ENCODE measurements at places on chromosomes 3 and 15.
A peak's percentile ranks its signal among the peaks of the same experiment; 100 is the strongest.

DNA sequence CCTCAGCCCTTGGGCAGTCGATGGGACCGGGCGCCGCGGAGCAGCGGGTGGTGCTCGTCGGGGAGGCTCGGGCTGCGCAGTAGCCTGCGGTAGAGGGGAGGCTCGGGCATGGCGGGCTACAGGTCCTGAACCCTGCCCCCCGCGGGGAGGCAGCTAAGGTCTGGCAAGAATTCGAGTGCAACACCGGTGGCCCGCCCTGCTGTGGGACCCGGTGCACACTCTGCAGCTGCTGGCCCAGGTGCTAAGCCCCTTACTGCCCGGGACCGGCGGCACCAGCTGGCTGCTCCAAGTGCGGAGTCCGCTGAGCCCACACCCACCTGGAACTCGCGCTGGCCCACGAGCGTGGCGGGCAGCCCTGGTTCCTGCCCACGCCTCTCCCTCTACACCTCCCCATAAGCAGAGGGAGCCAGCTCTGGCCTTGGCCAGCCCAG lies 377.7 kb upstream of the RBMS3 start:
- no peak overlapping the region for H3K4me3 ChIP-seq
- no peaks in the 10 kb centered on the region for H3K4me1 ChIP-seq
- no peaks in the 10 kb centered on the region for H3K27me3 ChIP-seq
- H3K27ac ChIP-seq = no peak overlapping the region

- no peaks in the 10 kb centered on the region for H3K27me3 ChIP-seq
- no peaks in the 10 kb centered on the region for H3K4me1 ChIP-seq
- H3K27ac ChIP-seq = no peak overlapping the region
- no peaks in the 10 kb centered on the region for H3K36me3 ChIP-seq
Observed at GRCh38 chr3:102018551-102018950, 169.2 kb downstream of the NFKBIZ start.

DNA sequence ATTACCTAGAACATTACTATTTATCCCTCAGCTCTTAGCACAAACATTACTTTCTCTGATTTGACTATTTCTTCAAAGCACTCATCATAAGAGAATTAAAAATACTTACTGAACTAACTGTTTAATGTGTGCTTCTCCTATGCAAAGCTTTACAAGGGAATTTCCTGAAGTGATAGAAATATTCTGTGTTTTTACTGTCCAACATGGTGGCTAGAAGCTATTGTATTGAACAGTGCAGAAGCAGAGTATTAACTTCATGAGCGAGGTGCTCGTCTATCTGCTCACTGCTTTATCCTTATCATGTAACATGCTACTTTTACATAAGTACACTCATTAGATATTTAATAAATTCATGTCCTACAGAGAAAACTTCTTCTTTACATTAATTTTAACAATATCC lies 239.1 kb downstream of the ISL2 start:
- no peak overlapping the region for H3K4me3 ChIP-seq
- H3K27me3 ChIP-seq = no peaks in the 10 kb centered on the region
- peak overlapping the region; percentile 21 for H3K27ac ChIP-seq
- DNase-seq = no peak
- peaks cover 2% of the 10 kb centered on the region for H3K4me1 ChIP-seq

DNA sequence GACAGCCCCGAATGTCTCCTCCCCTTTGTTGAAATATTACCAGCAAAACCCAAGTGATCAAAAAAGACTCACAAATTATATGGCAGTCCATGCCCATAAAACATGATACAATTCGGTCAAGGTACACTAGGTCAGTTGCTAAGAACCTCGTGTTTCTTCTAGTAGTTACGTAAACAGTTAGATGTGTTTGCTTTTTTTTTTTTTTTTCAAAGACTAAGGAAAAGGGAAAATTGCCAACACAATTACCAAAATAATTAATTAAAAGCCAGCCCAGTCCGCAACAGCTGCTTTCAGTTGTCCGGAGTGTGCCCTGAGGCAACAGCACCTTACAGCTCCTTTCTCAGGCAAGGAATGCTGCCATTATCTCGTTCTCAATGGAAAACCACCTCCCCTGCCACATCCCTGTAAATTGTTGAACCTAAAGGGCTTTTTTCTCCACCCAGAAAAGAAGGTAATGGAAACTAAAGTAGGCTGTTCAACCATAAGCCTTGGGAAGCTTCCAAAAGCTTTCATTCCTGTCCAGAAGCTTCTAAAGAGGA lies 129.2 kb upstream of the TSC22D2 start:
- H3K4me3 ChIP-seq = no peak overlapping the region
- H3K36me3 ChIP-seq = no peaks in the 10 kb centered on the region
- H3K27ac ChIP-seq = no peak overlapping the region
- peak; percentile 71 for DNase-seq
- no peaks in the 10 kb centered on the region for H3K27me3 ChIP-seq
- peaks cover 16% of the 10 kb centered on the region for H3K4me1 ChIP-seq

DNA sequence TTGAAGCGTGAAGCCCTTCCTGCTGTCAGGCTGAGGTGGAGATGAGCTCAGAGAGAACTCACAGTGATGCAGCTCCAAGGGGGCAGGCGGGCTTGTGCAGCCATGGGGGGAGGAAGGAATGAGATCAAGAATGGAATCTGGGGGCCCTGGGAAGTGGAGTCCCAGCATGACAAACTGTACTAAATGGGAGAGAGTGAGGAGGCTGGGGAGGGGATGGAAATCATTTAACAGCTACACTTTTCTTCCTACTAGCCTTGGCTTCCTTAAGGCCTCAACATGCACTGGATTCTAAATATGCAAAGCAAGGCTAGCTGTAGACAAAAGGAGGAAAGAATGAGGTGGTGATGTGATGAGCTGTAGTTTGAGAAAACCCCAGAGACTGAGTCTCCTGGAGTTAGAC lies 133.9 kb downstream of the EEFSEC start:
- H3K36me3 ChIP-seq = no peaks in the 10 kb centered on the region
- H3K27ac ChIP-seq = no peak overlapping the region
- no peak for DNase-seq
- peaks cover 9% of the 10 kb centered on the region for H3K4me1 ChIP-seq
- H3K4me3 ChIP-seq = no peak overlapping the region

- H3K27ac ChIP-seq = no peak overlapping the region
- no peaks in the 10 kb centered on the region for H3K27me3 ChIP-seq
- H3K36me3 ChIP-seq = no peaks in the 10 kb centered on the region
- H3K4me3 ChIP-seq = no peak overlapping the region
Observed at GRCh38 chr3:131608296-131608695, 105.5 kb upstream of the MRPL3 start.

DNA sequence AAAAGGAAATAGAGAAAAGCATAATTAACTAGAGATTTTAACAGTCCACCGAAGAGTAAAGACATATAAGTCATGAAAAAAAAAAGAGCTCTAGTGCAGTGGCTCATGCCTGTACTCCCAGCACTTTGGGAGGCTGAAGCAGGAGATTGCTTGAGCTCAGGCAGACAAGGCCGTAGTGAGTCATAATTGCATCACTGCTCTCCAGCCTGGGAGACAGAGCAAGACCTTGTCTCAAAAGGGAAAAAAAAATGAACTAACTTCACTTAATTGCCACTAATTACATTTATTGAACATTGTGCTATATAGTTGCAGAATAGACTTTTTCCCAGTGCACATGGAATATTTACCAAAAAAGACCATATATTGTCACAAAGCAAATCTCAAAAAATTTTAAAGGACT lies 221.8 kb downstream of the CBLB start:
- DNase-seq = no peak
- no peaks in the 10 kb centered on the region for H3K4me1 ChIP-seq
- no peak overlapping the region for H3K4me3 ChIP-seq
- no peaks in the 10 kb centered on the region for H3K36me3 ChIP-seq

- H3K4me3 ChIP-seq = no peak within 1 kb of the TSS
- H3K36me3 ChIP-seq = no peaks in the 10 kb centered on the region
- H3K27me3 ChIP-seq = peaks cover 44% of the 10 kb centered on the region
- H3K4me1 ChIP-seq = no peaks in the 10 kb centered on the region
- H3K27ac ChIP-seq = no peak within 1 kb of the TSS
Observed at GRCh38 chr3:10505050-10505790, at the start of gene ATP2B2. Gene ATP2B2, minus strand, starts transcription at chr3:10505586. Its CDS starts 56,043 bp downstream, at chr3:10449543.

DNA sequence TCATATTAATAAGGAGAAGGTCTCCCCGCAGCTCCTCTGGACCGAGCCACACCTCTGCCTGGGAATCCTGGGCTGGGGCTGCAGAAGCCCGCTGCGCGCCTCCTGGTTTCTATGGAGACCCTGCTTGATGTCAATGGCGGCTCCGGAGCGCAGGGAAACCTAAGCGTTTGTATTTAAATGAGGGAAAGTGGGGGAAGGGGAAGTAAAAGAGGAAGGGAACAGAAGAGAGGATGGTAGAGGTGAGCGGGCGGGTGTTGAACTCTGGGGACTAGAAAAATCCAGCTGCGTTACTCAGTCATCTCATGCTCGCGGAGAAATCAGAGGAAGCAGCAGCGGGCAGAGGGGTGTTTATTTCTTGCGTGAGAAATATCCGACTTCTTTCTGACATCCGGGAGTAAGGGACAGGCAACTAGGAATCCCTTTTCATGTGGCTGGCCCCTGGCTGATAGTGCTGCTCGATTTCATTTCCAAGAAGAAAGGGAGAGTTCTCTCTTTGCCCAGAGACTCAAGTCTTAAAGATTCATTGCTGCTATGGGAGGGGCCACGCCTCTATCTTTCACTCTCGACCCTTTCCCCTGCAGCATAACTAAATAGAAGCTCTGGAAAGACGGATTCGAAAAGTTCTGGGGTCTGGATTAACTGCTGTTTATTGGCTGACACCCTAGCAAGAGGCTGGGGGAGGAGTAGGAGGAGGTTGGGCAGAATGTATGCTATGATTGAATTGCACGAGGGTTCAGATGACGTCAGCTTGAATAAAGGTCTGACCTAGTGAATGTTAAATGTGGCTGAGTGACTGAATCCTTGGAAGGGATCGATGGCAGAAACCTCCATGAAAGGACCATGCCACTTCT lies 110.5 kb upstream of the GAP43 start:
- H3K36me3 ChIP-seq = no peaks in the 10 kb centered on the region
- H3K4me3 ChIP-seq = peak overlapping the region; percentile 41
- peak overlapping the region; percentile 51 for H3K27ac ChIP-seq
- peak; percentile 56 for DNase-seq
- H3K4me1 ChIP-seq = peaks cover 2% of the 10 kb centered on the region
- H3K27me3 ChIP-seq = no peaks in the 10 kb centered on the region

DNA sequence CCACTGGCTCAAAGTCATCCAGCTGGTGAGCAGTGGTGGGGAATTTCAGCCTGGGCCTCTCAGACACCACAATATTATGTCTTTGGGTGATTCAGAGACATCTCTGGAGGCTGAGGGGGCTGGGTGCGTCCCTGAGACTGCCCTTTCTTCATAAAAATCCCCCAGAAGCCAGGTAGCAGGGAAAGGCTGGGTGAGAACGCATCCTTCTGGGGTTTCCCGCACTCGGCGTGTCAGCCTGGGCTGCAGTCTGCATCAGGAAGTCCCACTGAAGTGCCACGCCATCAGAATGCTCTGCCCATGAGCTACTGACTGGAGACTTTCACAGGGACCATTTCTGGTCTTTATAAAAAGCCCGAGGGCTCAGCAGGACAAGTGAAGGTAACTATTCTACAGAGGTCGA lies 148.8 kb upstream of the SLC6A11 start:
- H3K4me3 ChIP-seq = no peak overlapping the region
- H3K27ac ChIP-seq = no peak overlapping the region
- no peaks in the 10 kb centered on the region for H3K27me3 ChIP-seq

- no peak overlapping the region for H3K4me3 ChIP-seq
- no peak for DNase-seq
- H3K36me3 ChIP-seq = no peaks in the 10 kb centered on the region
- H3K4me1 ChIP-seq = peaks cover 4% of the 10 kb centered on the region
Observed at GRCh38 chr15:36899696-36900095, 200.7 kb downstream of the MEIS2 start.

DNA sequence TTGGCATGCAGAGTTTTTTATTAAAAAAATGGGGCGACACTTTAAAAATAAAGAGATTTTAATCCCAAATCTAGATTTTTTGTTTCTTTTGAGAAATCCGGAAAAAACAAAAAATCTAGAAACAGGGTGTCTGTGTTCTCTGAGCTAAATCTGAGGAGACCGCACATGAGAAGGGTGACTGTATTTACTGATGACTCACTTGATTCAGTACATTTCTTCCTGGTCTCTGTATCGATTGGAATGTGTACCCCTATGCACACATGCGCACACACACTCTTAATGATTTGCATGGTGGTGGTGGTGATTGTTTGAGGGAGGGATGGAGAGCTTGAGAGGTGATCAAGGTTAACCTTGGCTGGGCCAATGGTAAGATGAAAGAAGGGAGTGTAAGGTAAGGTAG lies 443.1 kb upstream of the THRB start:
- H3K27me3 ChIP-seq = no peaks in the 10 kb centered on the region
- no peak overlapping the region for H3K4me3 ChIP-seq
- no peaks in the 10 kb centered on the region for H3K36me3 ChIP-seq
- no peak overlapping the region for H3K27ac ChIP-seq
- no peak for DNase-seq

DNA sequence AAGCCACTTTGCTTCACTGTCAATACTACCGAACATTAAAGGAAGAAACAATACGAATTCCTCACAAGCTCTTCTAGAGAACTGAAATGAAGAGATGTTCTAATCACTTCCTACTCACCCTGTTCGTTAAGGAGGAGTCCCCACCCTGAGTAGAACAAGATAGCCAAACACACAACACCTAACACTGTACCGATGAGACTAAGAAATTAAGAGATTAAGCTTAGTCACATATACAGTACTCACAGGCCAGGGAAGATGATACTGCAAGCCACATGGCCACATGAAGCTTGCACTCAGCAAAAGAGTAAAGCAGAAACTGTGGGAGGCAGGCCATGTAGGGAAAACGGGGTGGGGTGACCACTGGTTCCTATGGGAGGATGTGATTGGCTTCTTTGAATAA lies 48.0 kb downstream of the CGGBP1 start:
- no peaks in the 10 kb centered on the region for H3K4me1 ChIP-seq
- H3K4me3 ChIP-seq = no peak overlapping the region
- H3K36me3 ChIP-seq = no peaks in the 10 kb centered on the region
- no peaks in the 10 kb centered on the region for H3K27me3 ChIP-seq
- no peak overlapping the region for H3K27ac ChIP-seq
- no peak for DNase-seq

- H3K4me1 ChIP-seq = peaks cover 14% of the 10 kb centered on the region
- peak within 1 kb of the TSS; percentile 50 for H3K4me3 ChIP-seq
- no peaks in the 10 kb centered on the region for H3K27me3 ChIP-seq
- DNase-seq = peak; percentile 93
- no peaks in the 10 kb centered on the region for H3K36me3 ChIP-seq
Observed at GRCh38 chr15:88638626-88639372, at the start of gene ISG20. Gene ISG20, plus strand, starts transcription at chr15:88639016. Its CDS starts 351 bp downstream, at chr15:88639367.

DNA sequence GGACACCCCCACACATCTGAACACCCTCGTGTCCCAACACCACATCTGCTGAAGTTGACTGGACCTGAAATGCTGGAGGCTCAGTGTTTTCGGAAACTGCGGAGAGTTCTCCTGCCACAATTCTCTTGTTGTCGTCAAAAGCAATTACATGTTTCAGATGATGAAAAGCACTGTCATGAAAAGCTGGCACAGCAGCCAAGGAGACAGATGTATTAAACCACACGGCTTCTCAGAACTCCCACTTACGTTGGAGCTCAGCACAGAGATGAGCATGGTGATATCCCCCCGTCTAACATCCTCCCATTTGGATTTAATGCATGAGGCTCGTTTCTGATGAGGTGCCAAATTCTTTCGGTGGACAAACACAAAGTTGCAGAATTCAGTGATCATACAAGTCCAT lies 180.1 kb downstream of the RORA start:
- no peak overlapping the region for H3K4me3 ChIP-seq
- no peak overlapping the region for H3K27ac ChIP-seq
- no peaks in the 10 kb centered on the region for H3K36me3 ChIP-seq
- peaks cover 11% of the 10 kb centered on the region for H3K4me1 ChIP-seq
- peak; percentile 48 for DNase-seq
- no peaks in the 10 kb centered on the region for H3K27me3 ChIP-seq

- H3K36me3 ChIP-seq = no peaks in the 10 kb centered on the region
- no peak overlapping the region for H3K27ac ChIP-seq
- no peak for DNase-seq
- H3K4me3 ChIP-seq = no peak overlapping the region
- no peaks in the 10 kb centered on the region for H3K27me3 ChIP-seq
Observed at GRCh38 chr3:45240292-45240691, 14.2 kb upstream of the TMEM158 start.

Measured in lung (tissue), 17 donors.